ENCODE measurements at places on chromosomes 4 and X.

DNA sequence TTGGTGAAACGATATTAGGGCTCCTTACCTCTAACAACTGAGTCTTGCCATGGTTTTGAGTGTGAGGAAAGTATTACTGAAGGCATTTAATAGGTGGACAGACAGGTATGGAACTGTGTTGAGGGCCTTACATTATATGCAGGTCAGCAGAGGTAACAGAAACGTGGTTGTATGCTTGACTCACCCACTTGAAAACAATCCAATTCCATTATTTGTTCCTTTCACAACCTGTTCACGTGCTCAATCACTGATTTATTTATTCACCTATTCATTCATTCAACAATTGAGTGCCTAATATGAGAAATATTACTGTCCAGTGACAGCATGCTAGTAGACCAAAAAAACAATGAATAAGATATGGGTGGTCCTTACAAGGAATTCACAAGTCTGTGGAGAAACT lies 33.3 kb upstream of the PPARGC1A start:
- no peak for DNase-seq

GRCh38 chrX:6778544-6779503 lies 243.9 kb upstream of the VCX3A start:
- no peak for DNase-seq

DNA sequence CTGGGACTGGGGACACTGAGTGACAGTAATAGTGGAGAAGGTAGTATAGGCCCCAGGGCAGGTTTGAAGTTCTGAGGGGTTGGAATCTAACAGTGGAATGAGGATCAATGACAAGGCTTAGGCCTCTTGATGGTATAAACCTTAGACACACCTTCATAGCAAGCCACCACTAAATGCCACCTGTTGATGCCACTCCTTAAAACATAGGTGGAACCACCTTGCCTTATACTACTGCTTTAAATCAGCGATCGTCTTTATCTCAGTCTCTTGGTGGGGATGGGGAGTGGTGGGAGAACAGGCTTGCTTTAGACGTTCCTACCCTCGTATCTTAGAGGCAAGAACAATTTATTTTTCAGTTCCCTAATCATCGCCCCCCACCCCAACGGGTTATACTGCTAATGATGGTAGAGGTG lies 1.2 kb downstream of the RAB33B start:
- DNase-seq = no peak

DNA sequence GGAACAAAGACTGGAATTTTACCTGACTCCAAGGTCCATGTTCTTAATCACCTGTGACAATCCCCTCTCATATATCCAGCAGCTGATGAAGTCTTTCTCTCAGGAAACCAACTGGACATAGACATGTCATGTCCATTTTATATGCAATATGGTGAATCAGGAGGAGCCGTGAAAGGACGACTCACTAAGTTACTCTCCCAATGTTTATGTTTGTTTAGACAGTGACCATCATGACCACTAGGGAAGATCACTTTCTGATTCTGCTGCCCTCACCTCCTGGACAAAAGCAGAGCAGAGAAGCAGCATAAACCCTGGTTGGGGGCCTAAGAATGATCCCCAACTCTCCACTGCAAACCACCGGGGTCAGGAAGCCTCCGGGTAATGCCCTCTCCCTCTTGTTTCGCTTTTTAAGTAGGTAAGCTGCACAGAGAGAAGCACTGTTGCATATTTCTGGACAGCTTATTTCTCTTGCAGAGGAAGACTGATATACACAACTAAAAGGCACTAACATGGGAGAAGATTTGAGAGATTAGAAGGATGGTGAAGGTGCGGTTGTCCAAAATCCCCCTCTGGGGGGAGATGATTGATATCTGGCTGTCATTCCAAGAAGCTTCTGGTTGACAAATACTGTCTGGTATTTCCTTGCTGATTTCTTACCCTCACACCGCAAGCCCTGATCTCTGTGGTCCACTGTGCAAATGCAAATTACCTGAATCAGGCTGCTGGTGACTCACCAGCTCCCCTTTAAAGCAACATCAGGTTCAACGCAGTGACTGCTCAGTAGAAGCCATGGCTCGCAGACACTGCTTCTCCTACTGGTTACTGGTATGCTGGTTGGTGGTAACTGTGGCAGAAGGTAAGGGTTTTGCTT lies at the start of gene ODAPH:
ODAPH (plus strand) TSS at position 773 of the 871 bp plus-strand sequence; CDS start at position 790, 17 bp downstream.
- peak; percentile 18 for DNase-seq

- no peak for DNase-seq
Measured at GRCh38 chrX:39518476-39519029, 579.2 kb downstream of the BCOR start.

- no peak for DNase-seq
Measured at GRCh38 chrX:20968996-20969395, 405.2 kb upstream of the CNKSR2 start.

GRCh38 chr4:111399623-111400022 lies 745.6 kb upstream of the FAM241A start:
- DNase-seq = no peak

- no peak for DNase-seq
Measured at GRCh38 chrX:47563801-47564315, 2.9 kb downstream of the ARAF start.

GRCh38 chr4:75434105-75434504 lies 80.1 kb downstream of the RCHY1 start:
- no peak for DNase-seq

Measured in activated naive CD8-positive, alpha-beta T cell treated with anti-CD3 and anti-CD28 coated beads, Interleukin-2, amount 50 U/mL, for 24 hours (primary cell).